ENCODE measurements at places on chromosomes 2 and 18. TPM values are rescaled to one million over a fixed set of nuclear protein-coding genes. Genes with fewer than 3 reads are reported as not detected.
A peak's percentile ranks its signal among the peaks of the same experiment; 100 is the strongest.

GRCh38 chr2:169080250-169081069 lies 11.1 kb downstream of the DHRS9 start:
- no peak for DNase-seq

DNA sequence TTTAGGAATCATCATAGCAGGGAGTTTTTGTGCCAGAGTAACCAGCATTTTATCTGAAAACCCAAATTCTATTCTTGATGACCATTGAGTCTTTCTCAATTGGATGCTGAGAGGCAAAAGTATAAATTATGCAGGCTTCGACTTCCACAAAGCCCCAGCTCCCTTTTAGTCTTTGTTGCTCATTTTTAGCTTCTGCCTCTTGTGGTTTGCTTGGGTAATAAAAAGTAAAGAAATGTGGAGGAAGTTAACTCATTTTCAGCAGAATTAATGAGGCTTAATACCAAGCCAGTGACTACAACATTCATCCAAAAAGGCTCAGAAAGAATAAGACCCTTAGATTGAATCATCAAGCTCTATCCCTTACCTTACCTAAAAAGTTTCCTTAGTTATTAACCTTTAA lies 18.6 kb downstream of the ERMN start:
- DNase-seq = no peak

DNA sequence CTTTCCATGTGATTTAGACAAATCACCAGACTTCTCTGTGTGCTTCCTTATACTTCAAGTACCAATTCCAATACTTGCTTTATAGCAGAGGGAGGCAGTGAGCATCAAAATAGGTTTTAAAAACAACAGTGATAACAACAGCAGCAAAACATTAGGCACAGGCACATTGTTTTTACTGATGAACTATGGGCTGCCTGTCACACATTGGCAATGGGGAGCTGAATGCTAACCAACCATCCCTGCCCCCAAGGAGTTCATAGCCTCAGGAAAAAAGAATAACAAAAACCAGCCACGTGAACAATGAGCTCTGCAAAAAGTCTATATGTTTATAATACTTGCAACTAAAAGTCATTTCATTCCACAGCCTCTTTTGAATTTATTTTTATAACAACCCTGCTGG lies 287.9 kb upstream of the TRIB2 start:
- DNase-seq = no peak

GRCh38 chr2:237298151-237299118 lies 115.5 kb downstream of the COL6A3 start:
- DNase-seq = no peak

DNA sequence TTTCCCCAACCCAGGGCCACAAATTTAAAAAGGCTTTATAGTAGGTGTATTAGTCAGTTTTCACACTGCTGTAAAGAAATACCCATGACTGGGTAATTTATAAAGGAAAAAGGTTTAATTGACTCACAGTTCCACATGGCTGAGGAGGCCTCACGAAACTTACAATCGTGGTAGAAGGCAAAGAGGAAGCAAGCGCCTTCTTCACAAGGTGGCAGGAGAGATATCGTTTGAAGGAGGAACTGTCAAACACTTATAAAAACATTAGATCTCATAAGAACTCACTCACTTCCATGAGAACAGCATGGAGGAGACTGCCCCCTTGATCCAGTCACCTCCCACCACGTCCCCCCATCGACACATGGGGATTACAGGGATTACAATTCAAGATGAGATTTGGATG lies 70.4 kb downstream of the FECH start:
- DNase-seq = no peak

DNA sequence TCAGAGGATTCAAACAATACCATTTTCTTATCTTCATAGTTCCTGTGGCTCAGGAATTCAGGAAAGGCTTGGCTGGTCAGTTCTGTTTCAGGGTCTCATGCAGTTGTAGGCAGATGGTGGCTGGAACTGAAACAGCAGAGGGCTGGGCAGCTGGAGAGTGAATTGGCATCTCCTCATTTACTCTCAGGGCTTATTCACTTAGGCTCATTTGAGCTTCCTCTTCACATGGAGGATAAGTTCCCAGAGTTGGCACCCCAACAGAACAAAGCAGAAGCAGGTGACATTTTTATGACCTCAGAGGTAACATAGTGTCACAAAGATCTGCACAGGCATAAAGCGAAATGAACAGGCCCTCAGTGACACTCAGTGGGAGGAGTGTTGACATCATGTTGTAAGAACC lies 66.1 kb downstream of the RBBP8 start:
- DNase-seq = peak; percentile 41

DNA sequence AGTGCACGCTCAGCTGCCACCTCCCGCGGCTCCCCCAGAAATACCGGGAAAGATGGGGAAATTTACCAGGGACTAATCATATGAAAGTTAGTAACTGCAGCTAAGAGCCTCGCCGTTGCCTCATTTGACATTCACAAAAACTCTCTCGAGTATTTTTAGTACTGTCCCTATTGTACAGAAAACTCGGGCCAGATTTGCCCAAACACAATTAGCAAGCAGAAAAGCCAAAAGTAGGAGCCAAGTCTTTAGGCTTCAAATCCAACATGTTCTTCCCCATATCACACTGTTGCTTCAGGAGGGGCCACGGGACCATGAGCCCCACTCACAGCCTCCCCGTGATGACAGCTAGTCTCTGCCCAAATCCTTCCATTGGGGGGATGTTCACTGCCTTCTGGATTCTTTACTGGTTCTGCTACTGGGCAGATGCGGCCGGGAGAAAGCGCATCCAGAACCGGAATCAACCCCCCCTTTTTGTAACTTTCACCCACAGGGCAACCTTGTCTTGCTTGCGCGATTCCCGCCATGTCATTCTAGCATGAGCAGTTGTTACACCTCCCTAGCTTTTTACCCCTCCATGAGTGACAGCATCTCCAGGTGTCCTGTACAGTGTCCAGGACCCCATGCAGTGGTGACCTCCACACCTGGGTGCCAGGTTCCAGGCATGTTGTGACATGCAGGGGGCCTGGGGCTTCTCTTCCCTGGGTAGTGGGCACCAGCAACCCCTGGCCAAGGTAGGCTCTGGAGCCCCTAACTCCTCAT lies 35.2 kb downstream of the CENPO start:
- DNase-seq = no peak

DNA sequence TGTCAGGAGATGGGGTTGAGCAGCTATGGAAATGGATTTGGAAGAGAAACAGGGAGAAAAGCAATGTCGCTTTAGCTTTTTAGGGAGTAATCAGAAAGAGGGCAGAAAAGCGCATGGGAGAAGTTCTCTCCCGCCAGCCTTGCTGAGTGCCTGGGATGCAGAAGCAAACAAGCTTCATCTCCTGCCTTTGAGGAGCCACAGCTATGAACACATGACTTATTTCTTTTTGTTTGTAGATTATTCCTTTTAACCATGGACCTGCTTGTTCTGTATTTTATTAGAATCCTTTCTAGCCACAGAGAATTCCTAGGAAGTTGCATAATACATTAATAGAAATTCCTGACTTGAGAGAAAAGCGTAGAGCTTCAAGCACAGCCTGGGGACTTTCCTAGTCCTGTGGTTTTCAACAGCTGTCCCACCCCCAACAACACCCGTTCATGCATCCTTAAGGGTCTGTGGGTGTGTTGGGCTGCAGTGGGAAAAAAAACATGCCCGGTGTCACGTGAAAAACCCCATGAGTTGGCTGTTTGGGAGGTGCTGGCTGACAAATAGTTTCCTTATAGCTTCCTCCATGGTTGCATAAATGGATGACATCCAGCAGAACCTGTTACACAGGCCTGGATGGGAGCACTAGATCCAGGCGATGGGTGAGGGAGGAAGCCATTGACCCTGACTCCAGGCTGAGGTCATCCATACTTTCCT lies 14.9 kb downstream of the SLC9A4 start:
- no peak for DNase-seq

DNA sequence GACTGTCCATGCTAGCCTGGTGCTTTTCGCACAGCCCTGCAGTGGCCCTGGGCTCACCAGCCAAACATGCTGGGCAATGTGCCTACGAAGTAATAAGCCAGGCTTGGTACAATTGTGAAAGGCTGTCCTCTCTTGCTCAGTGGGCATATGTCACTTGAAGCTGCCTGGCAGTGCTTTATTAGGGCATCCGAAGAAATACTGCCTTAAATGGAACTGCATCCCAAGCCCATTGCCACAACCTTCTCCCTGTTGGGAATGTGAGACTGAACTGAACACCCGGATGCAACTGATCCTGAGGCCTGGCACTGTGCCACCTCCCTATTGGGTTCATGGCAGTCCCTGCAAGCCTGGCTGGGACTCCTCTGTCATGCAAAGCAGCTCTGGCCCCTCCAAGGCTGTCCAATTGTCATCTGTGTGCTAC lies 15.9 kb downstream of the CAPG start:
- no peak for DNase-seq

- no peak for DNase-seq
Measured at GRCh38 chr2:182717416-182717815, 1.4 kb downstream of the DNAJC10 start.

DNA sequence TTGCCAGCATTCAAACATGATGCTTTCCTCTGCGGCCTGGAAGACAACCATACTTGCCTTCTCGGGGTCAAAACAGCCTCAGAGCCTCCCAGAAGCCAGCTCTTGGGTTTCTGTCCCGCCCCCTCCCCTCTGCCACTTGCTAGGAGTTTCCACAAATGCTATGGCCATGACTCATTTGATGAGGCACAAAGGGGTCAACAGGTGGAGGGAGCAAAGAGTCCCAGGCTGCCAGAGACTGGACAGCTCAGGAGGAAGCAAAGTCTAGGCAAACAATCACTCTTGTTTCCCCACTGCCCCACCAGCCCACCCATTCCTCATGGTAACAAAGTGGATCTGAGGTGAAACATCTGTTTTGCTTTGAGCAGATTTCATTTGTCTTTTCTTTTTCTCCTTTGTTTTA lies 551.1 kb downstream of the TNS1 start:
- DNase-seq = no peak

DNA sequence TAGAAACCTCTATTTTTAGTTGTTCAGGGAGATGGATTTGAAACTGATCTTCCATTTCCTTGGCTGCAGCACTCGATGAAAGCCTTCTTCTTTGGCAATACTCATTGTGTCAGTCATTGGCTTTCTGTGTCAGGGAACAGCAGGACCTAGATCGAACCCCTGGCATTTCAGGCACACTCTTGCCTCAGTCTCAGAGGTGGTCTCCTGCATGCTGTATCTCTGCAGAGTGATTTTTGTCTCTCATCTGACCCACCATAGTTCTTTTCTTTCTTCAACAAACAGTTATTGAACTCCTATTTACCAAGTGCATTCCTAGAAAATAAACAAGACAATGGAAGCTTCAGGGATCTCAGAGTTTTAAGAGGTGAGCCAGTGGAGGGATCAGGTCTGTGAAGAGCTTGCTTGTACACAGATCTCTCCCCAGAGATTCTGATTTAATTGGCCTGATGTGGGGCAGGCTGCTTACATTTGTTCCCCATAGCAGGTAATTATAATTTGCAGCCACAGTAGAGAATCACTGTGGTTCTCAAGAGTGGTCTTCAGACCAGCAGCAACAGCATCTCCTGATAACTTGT lies 473.1 kb upstream of the TCF4 start:
- no peak for DNase-seq

GRCh38 chr2:43438858-43439655 lies 156.8 kb downstream of the THADA start:
- no peak for DNase-seq

- no peak for DNase-seq
Measured at GRCh38 chr2:159551806-159552205, 64.5 kb downstream of the BAZ2B start.

DNA sequence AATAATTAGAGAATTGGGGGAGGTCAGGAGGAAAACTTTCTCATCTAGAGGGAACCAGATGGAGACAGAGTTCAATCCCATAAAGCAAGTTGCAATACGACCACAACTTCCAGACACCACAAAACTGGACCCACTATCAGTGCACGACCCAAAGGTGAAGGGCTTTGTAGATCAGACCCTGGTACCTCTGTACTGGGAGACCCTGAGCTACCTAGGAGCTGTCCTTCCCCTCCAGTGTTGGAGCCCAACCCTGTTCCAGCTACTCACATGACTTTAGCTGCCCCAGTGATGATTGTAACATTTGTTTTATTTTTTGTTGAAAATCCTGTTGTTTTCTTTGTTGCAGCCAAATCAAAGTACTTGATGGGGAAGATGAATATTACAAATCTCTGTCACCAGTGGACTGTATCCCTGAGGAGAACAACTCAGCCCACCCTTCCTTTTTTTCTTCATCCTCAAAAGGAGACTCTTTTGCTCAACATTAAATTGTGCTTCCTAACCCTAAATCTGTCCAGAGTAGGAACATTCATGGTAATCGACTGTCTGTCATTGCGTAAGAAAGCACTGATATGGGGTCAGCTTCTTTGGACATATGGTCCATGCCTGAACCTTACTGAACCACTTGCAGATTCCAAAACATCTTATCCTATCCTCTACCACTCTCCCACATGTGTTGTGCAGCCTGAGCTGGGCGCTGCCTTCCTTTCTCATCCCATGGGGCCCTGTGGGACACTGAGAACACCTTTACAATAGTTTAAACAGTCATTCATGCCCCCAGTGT lies 62.3 kb upstream of the SP5 start:
- DNase-seq = no peak

DNA sequence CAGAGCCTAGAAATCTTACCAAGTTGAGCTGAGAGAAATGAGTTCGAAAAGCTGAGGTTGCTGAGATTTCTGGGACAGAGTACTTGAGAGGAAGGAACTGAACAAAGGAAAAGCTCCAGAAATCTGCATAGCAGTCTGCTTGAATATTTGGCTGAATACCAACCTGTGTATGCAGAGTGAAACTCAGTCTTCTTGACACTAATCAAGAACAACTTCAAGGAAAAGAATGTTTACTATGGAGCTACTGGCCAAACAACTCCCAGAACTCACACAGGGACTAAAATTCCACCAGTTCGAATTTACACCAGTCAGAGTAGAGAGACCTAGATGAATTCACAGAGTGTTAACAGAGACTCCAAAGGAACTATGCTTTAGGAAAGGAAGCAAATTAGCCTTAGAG lies 66.5 kb downstream of the USP37 start:
- no peak for DNase-seq

- DNase-seq = no peak
Measured at GRCh38 chr18:3848316-3848715, 398.3 kb downstream of the TGIF1 start.

DNA sequence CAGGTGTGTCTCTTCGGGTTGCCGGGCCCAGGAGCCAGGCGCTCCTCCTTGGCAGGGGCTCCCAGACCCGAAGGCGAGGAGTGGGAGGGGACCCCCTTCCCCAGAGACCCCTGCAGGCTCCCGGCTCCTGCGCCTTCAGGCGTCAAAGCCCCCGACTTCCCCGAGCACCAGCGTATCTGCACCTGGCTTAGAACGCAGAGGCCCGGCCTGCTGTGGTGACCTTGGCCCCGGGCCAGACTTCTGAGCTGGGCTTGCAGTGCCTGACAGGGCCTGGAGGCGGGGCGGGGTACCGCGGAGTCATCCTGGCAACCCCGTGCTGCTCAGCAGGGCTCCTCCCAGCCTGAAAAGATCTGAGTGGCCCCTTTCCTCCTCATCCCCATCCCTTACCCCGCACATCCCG lies 27.0 kb downstream of the SKA1 start:
- peak; percentile 34 for DNase-seq

GRCh38 chr2:26696351-26696816 lies 3.9 kb downstream of the KCNK3 start:
- no peak for DNase-seq

GRCh38 chr18:22964116-22964515 lies 31.0 kb downstream of the RBBP8 start:
- no peak for DNase-seq

IL1A gene
- total RNA-seq = not detected

OR6B2 gene
- total RNA-seq = not detected

ARHGAP15 gene
- not detected for total RNA-seq

DHRS9 gene
- not detected for total RNA-seq

CACNB4 gene
- 5.1 TPM for total RNA-seq

FEV gene
- total RNA-seq = not detected

ARHGEF4 gene
- total RNA-seq = 6.1 TPM

CD207 gene
- 0.51 TPM for total RNA-seq

OSGEPL1 gene
- total RNA-seq = 12.5 TPM

SPAG16 gene
- 18.1 TPM for total RNA-seq

MAB21L4 gene
- total RNA-seq = not detected
